Esophagus squamous epithelium (tissue), 5 donors: ENCODE measurements at places on chromosomes 16 and 17. TPM values are rescaled to one million over a fixed set of nuclear protein-coding genes. Genes with fewer than 3 reads are reported as not detected.

CA5A gene
- total RNA-seq, result not detected

DNA sequence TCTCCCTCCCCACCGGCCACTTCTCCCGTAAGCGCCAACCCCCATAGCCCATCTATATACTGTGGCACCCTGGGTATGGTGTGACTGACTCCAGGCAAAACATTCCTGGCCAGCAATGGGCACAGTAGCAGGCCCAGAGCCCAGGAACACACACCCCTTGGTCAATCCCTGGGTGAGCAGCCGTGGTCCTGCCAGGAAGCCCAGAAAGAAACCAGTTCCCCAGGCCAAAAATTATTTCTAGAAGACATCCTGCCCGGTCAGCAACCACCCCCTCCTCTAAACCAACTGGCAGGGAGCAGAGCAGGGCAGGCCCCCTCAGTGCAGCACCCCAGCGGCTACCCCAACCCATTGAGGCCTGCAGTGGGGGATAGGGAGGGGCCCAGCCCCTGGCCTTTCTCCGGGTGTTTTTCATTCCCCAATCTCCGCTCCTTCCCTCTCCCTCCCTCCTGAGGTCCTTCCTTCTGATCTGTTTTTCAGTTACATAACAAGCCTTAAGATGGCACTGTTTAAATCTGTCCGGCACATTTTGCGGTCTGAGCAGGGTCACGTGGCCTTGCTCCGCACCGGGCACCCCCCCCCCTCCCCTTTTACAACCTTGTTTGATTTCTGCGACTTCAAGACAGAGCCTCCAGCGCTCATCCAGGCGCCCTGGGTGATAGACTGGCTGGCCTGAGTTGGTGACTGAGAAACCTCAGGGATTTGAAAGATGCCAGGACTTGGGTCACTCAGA lies 2.0 kb downstream of the NPTX1 start:
- no peak for DNase-seq

DNA sequence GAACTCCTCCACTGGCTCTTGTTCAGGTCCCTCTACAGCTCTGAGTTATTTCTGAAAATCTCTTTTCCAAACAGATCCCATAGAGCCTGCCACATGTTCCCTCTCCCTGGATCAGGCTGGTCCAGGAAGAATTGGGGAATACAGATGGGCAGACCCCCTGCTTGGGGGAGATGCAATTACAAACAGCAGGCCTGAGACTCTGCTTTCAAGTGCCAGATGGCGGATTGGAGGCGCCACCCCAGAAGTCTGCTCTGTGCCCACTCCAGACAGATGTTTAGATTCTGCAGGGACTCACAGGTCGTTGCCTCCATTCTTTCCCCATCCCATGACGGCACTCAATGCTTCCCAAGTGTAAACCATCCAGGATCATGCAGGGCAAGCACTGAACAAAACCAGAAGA lies 316.6 kb downstream of the SLC39A11 start:
- DNase-seq, result no peak

JPH3 gene
- total RNA-seq, result not detected

DNA sequence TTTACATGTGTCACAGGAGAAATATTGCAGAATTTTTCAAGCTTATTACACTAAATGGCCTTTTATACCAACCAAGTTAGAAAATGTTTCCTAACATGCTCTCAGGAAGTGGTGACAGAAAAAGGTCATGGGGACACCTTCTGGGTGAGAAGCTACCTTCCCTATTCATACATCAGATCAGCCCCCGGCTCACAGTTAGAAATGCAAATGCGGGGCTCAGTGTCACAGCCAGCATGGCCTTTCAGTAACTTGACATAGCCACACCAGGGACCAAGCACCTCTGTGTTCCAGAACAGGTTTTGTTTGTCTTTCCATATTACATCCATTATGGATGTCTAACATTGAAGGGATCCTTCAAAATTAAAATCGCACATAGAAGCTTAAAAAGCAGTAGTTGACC lies 59.5 kb downstream of the CHD9NB start:
- no peak for DNase-seq

GRCh38 chr17:19260958-19261357 lies 23.8 kb downstream of the EPN2 start:
- no peak for DNase-seq

MYLK3 gene
- 0.03 TPM for total RNA-seq

CCL18 gene
- total RNA-seq, result 0.92 TPM

ZMYND15 gene
- not detected for total RNA-seq

- DNase-seq, result no peak
These were observed 18.2 kb downstream of the ZCCHC14 start for GRCh38 chr16:87474566-87474996.

ARHGDIG gene
- total RNA-seq, result not detected

KRT33B gene
- 0.32 TPM for total RNA-seq

TPSD1 gene
- not detected for total RNA-seq

DNA sequence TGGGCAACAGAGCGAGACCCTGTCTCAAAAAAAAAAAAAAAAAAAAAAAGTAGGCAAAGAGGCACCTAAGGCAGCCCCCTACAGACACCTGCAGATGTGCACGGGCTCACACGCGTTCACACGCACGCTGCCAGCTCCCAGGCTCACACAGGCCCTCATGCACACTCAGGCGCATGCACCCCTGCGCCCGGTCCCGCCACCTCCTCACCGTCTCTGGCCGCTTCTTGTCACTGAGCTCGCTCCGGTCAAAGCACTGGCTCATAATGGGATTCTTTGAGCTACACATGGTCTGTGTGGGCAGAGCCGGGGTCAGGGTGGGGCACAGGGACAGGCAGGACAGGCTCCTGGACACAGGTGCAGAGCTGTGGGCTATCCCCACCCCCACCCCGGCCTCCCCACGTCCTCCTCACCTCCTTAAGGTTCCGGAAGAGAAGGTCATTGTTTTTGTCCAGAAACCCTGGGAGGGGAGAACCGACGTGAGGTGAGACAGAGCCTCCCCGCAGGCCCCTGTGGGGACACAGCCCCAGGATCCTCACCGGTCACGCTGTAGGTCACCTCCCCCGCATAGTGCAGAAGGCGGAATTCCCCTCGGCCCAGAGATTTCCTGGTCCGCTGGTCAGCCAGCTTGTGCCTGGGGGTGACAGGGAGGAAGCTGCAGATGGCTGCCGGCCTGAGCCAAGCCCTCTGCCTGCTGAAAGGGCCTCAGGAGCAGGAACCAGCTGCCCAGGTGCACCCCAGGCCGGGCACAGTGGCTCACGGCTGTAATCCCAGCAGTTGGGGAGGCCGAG lies 17.9 kb downstream of the MYO1C start:
- DNase-seq, result no peak
